Thoracic aorta (tissue), 2 donors: ENCODE measurements at places on chromosomes 6 and 20.

GRCh38 chr6:170006900-170007467 is 255.6 kb downstream of the ERMARD start:
- no peak for DNase-seq

GRCh38 chr6:35031611-35032529 is 109.3 kb downstream of the TCP11 start:
- no peak for DNase-seq

- DNase-seq = no peak
Measured at GRCh38 chr6:126067073-126067472, 80.7 kb downstream of the TRMT11 start.

GRCh38 chr20:50169329-50169823 is 15.9 kb upstream of the PEDS1 start:
- no peak for DNase-seq

DNA sequence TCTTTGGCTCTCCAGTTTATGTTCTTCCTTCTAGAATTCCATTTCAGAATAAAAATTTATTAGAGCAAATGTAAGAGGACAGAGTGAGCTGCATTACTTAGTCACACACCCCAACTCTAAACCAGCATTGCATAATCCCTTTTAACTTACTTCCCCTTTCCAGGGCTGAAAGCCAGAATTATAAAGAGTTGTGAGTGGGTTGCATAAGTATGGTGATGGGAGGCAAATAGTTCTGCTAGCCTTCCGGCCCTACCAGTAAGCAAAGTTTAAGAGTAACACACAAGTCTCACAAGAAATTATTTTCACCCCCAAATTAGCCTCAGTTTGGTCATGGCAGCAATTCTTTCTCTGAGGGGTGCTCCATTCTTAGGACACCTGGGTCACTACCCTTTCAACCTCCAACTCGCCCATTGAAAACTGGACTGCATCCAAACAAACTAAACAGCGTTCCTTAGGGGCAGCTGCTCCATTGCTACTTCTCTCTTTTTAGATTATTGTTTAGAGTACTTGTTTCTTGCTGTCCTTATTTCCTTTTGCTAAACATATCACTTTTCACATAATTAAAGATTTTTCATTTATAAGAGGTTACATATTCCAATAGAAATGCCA is 1.6 kb downstream of the KIAA0408 start:
- DNase-seq = no peak

- DNase-seq = peak; percentile 11
Measured at GRCh38 chr6:135851442-135852271, at the start of gene PDE7B. Gene PDE7B, plus strand, starts transcription at chr6:135851701.

DNA sequence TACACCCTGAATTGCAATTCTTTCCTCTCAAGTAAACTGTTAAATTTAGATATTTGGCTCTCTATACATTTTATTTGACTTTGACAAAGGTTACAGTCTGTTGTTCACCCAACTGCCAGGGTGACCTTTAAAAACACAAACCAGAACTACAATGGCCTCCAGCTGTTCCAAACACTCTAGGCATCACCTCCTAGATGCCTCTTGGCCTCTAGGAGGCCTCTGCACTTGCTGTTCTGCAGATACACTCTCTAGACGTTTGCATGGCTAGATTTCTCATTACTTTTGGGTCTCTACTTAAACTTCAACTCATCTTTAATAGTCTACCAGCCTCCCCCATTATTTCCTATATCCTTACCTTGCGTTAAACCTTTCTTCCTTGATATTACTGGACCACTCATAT is 102.8 kb upstream of the BEND3 start:
- no peak for DNase-seq

GRCh38 chr20:47102629-47103028 is 208.0 kb downstream of the EYA2 start:
- no peak for DNase-seq

GRCh38 chr20:16554766-16555543 is 18.3 kb downstream of the KIF16B start:
- DNase-seq = no peak

DNA sequence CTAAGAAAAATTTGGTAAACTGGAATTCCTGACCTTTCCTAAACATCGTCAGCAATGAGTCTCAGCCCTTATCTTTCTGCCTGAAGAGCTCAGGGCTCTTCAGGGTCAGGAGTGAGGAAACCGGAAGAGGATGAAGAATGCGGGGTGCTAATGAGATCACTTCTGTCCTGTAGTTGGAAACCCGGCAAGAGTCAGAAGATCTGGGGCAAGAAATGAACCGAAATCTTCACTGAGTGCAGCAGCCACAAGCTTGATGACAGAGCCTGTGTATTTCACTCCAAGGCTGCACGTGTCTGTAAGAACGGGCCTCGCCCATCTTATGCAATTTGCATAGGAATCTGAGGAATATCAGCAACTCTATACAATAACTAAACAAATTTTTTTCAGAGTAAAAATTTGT is 60.4 kb upstream of the QKI start:
- no peak for DNase-seq

DNA sequence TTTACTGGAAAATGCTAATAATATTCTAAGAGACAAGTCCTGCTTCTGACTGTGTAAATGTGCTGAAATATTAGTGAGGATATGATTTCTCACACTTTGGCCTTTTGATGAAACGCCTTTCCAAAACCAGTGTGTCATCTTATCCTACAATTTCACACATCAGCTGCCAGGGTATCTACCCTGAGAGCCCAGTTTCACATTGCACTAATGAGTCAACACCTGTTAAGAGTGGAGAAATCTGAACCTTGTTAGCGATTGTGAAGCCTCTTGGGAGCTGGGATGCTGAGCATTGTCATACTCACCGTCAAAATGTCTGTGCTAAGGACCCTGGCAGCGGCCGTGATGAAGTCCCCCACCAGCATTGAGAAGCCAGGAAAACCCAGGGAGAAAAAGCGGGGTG is 166.0 kb downstream of the RALGAPA2 start:
- no peak for DNase-seq

GRCh38 chr6:134420614-134421181 is 102.8 kb upstream of the SGK1 start:
- DNase-seq = no peak

GRCh38 chr6:15033850-15034203 is 212.0 kb upstream of the JARID2 start:
- DNase-seq = no peak

- no peak for DNase-seq
Measured at GRCh38 chr6:91796603-91797002, 1209.7 kb upstream of the MAP3K7 start.

GRCh38 chr6:6758915-6759654 is 170.6 kb downstream of the LY86 start:
- DNase-seq = no peak

- DNase-seq = no peak
Measured at GRCh38 chr6:147615659-147616456, 107.4 kb downstream of the SAMD5 start.

GRCh38 chr20:47991875-47992488 is 206.7 kb upstream of the SULF2 start:
- no peak for DNase-seq

- DNase-seq = no peak
Measured at GRCh38 chr20:44743080-44743701, 2.5 kb upstream of the KCNK15 start.

- no peak for DNase-seq
Measured at GRCh38 chr6:116265041-116265829, 11.4 kb upstream of the TSPYL4 start.

- no peak for DNase-seq
Measured at GRCh38 chr6:24919056-24919892, 16.5 kb downstream of the RIPOR2 start.

GRCh38 chr6:26607434-26608230 is 10.9 kb downstream of the ABT1 start:
- DNase-seq = no peak

GRCh38 chr20:57103146-57103800 is 163.2 kb downstream of the BMP7 start:
- no peak for DNase-seq

- DNase-seq = no peak
Measured at GRCh38 chr6:138486249-138487101, 12.8 kb downstream of the NHSL1 start.

DNA sequence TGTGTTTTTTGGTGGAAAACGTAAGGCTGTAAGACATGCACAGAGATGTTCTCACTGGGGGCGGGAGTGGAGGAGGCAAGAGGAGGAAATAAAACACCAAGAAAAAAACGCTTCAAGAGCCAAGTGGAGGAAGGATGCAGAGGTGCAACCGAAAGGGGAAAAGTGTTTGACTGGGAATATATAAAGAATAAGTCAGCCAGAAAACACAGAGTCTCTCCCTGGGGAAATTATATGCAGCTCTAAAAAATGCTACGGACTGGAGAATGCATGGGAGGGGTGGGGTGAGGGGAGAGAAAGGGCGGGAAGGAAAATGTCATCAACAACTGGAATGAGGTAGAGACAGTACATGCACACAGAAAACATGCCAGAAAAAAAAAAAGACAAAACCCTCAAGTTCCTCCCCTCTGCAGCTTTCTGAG is 133.5 kb downstream of the SCML4 start:
- DNase-seq = no peak
